CD14-positive monocyte (primary cell): ENCODE measurements at places on chromosomes 3 and 15.

DNA sequence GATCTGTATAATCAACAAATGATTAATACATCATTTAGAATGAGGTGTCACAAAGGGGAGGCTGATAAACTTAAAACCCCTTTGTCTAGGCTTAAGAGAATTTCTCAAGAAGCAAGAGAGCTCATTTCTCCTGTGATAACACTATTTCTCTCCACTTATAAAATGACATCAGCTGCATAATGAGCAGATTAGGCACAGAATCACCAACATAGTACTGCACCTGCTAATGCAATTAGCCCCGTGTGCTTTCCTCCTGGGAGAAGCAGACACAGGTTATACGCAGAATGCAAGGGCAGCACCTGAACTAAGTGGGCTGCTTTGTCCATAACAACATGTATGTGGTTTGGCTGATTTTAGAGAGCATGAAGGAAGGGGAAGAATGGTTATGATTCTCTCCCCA, 515.3 kb upstream of the CFAP20DC start:
- DNase-seq, result no peak

DNA sequence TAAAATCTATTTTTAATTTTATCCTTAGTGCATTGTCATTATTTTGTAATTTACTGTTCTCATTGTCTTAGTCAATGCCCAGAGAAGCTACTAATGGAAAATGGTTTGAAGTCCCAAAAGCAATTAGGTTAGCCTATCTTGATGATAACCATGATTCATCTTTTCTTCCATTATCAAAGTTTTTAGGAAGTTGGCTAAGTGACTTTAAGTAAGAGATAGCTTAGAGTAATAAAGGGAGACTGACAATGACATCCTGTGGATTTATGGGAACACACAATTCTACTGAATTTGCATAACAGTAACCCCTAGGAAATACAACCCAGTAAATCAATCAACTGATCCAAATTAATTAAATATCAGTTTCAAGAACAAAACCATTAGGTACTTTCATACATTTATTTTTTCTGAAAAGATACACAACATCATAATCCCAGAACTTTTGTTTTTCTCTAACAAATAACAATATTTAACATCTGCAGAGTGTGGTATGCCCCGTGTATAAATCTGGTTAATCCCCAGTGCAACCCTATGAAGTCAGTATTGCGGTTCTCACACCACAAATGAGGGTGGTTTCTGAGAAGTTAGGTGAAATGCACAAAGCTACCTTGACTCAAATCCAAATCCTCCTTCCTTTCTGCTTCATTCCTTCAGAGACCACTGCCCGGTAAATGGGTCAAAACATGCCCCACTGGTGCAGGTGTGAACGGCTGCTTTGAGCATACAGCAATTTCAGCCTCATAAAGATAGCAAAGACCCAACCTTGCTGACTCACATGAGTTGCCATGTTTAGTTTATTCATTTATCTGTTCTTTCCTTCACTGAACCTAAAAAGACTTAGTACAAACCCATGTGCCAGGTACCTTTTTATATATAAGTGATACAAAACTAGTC, 202.1 kb downstream of the TBL1XR1 start:
- no peak for DNase-seq

GRCh38 chr3:66029014-66029413, 9.7 kb downstream of the MAGI1 start:
- DNase-seq, result no peak

DNA sequence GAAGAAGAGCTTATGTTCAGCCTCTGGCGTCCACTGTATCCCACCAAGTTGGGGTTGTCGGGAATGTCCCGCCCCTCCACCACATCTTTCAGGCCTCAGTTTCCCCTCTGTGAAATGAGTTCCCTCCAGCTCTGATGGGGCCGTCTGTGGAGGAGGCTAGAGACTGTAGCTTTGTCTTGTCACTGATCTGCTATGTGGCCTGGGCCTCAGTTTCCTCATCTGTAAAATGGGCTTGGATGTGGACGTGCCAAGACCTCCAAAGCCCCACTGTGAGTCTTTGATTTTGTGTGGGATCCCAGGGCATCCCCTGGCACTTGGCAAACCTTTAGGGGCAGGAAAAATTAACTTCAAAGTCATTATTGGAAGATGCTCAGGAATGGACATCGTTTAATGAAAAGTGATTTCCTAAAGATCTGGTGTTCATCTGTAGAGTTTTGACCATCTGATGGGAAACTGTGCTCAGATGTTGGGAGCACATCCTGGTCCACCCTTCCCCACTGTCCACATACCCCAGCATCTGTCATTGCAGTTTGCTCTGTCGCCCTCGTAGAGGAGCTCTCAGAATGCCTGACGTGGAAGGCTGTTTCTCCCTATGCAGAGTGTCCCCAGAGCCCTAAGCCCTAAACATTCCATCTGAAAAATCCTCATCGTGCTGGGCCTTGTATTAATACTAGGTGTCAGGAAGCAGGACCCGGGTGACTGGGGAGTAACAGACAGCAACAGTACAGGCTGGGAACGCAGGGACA, 28.5 kb downstream of the SLC6A6 start:
- DNase-seq, result no peak

DNA sequence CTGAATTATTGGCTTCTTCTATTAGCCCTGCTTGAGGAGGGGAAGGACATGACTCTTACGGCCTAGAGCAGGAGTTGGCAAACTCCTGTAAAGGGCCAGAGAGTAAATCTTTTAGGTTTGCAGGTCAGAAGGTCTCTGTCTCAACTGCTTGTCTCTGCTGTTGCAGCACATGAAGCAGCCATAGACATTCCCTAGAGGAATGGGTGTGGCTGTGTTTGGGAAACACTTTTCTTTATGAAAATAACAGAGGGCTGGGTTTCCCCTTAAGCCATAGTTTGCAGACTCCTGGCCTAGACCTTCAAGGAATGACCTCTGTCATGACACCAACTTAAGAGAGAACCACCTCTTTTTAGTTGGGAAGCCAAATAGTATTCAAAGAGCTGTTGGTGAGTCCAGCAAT, 10.3 kb downstream of the TRAK1 start:
- no peak for DNase-seq
